ENCODE measurements at places on chromosomes 11 and 22.
A peak's percentile ranks its signal among the peaks of the same experiment; 100 is the strongest.

DNA sequence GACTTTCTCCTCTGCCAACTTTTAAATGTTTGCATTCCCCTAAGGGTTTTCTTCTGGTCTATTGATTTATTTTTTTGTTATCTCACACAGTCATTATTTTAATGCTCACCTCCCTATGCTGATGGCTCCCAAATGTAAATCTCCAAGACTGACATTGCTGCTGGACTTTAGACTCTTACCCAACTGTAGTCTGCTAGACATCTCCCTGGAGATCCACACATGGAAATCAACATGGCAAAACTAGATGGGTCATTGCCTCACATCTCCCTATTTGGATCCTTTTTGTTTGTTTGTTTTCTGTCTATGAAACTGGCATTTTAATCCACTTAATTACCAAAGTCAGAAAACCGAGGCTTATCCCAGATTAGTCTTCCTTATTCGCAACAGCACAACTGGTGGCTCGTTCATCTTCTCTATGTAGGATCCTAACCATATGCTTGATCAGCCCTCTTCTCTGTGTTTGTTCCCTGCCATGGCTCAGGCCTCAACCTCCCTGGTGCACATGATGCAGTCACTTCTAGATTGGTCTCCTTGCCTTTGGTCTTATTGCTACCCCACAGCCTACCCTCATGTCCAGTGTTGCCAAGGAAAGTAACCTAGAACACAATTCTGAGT, 37.3 kb downstream of the SC5D start:
- no peak for DNase-seq

- no peak for DNase-seq
Observed at GRCh38 chr11:118001494-118001971, 15.3 kb downstream of the IL10RA start.

GRCh38 chr22:41713004-41713403, 13.7 kb downstream of the MEI1 start:
- no peak for DNase-seq

DNA sequence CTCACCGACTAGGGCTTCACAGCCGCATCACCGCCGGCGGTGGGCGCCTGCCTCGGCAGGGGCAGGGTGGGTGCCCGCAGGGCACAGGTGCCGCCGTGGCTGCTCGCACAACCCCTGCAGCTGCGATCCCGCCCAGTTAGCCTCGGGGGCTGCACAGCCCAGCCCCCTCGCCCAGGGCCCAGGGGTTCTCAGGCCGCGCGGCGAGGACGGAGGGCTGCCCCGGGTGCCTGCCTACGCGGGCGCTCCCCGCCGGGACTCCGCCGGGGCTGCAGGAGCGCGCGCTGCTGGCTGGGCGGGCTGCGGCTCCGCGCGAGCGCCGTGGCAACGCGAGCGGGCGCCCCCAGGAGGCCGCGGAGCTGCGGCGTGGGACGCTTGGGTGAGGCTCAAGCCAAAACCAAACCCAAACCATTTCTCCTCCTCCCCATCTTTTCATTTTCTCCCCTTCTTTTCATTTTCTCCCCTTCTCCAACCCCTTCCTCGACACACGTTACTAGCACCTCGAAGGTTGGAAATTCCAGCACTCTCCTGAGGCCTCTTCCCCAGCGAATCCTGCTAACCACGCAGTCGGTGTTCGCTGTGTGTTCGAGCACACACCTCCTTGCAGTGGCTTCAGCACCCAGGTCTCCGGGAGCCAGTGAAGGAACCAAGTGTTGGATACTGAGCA, at the start of gene MICAL3:
Gene MICAL3 (minus strand): TSS at position 286 of the 664 bp plus-strand sequence. CDS start 117,749 bp downstream, outside the sequence.
- peak; percentile 69 for DNase-seq

DNA sequence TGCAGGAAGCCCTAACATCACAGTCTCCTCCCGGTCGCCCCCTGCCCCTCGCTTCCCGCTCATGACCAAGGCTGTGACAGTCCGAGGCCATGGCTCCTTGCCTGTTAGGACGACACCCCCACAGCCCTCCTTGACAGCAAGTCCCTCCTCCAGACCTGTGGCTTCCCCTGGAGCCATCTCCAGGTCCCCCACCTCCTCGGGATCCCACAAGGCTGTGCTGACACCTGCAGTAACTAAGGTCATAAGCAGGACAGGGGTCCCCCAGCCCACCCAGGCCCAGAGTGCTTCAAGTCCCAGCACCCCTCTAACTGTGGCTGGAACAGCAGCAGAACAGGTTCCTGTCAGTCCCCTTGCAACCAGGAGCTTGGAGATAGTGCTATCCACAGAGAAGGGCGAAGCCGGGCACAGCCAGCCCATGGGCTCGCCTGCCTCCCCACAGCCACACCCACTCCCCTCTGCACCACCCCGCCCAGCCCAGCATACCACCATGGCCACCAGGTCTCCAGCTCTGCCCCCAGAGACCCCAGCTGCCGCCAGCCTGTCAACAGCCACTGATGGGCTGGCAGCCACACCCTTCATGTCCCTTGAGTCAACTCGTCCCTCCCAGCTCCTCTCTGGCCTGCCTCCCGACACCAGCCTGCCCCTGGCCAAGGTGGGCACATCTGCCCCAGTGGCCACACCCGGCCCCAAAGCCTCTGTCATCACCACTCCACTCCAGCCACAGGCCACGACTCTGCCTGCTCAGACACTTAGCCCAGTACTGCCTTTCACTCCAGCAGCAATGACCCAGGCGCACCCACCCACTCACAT, 63.2 kb downstream of the OTOG start:
- no peak for DNase-seq

DNA sequence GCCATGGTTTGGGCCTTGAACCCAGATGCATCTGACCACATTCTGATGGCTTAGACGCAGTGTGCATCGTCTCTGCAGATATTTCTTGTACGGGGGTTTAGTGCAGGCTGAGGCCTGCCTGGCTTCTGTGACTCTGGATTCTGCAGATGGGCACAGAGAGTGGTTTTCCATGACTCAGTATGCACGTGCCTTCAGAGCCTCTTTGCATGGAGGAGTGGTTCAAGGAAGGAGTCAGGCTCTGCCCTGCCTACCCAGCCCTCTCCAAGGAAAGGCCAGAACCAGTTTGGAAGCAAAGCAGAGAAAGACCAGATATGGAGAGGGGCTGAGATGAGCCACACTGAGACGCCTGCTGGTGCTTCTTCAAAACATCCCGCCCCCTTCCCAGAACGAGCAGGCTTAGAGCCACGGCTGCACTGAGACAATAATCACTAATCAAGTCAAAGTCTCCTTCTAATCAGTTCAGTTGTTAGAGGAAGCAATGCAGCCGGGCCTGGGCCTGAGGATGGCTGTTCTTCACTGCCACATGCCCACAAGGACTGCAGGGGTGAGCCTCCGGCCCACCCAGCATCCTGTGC, 308.9 kb downstream of the NXPE2 start:
- DNase-seq, result no peak

DNA sequence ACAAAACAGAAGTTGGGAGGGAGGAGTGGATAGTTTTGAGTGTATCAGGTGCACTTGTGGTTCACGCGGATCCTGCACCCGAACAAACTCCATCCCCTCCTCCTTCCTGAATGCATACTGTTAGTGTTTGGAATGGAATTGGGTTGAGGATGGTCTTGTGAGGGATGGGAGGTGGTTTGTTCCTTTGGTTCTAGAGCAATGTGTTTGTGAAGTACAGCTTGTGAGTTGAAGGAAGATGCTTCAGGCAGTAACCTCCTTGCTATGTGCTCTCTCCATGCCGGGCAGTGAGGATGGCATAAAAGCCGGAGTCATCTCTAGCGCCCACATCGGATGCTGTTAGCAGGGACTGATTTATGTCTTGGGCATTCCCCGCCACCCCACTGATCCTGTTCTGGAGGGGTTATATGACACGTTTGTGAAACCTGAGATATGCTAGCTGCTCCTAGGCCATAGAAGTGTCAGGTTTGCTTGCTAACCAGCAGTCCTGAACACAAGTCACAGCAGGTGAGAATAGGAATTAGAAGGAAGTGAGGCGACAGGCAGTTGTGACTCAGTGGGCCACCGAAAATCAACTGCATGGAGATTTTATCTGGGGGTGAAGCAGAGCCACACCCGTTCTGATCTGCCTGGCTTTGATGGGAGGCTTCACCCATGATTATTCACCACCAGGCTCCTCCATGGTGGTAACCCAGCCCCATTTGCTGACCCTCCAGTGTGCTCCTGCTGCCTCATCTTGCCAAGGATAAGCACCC, 2.2 kb downstream of the BCR start:
- DNase-seq, result peak; percentile 74

DNA sequence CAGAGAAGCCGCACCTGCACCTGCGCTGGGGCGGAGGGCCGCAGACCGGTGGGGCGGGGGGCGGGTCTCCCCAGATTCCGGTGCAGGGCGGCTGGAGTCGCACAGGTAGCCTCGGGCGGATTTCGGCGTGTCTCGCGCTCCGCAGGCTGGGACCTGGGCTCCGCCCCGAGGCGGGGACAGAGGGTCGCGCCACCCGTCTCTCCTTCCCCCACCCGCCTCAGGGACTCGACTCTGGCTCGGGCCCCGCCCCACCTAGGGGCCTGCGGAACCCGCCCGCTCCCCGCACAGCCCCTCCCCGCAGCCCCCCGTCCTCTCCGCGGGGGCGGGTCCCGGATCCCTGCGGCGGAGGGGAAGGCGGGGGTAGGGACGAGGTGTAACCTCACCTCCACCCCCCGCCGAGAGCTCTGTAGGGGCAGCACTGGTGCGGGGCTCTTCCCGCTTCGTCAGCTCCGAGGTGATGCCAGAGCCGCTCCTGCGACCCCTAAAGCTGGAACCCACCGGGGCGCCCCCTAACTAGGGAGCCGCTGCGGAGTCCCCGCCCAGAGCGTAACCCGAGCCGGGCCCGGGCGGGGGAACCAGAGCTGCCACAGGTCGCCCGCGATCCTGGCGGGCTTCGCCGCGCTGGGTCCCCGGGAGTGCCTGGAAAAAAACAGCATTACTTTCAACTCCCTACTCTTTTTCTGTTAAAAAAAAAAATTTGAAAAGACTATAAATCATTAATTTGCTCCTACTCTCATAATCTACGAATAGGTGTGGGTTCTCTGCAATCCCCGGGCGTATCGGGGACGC, at the start of gene SLC29A2:
Gene SLC29A2 (minus strand): TSS at position 134 of the 789 bp plus-strand sequence. CDS start 169 bp downstream, outside the sequence.
- peak; percentile 84 for DNase-seq

DNA sequence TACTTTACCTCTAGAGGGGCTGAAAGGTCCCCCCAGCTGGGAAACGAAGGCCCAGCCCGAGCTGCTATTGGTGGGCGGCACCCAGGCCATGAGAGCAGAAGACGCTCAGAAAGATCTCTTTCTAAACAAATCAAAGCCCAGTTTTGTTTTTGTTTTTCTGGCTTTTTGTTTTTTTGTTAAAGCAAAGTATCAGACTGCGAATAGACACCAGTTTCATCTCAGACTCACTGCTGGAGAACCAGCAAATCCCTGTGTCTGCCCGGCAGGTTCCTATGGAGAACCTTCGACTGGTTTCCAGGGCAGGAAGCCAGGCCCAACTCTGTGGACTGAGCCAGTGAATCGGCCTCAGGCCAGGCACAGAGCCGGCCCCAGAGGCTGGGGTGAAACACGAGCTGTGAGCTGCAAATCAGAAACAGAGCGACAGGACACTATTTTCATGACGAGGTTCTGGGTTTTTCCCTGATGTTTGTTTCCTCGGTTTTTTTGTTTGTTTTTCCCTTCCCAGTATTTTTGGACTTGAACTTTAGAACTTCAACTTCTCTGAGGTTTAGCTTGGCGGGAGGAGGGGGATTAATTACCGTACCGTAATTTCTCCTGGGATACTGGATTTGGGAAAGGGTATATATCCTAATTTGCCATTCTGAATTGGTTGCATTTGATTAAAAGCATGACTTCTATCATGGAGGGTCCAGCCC, 16.0 kb upstream of the B4GALNT4 start:
- DNase-seq, result no peak

DNA sequence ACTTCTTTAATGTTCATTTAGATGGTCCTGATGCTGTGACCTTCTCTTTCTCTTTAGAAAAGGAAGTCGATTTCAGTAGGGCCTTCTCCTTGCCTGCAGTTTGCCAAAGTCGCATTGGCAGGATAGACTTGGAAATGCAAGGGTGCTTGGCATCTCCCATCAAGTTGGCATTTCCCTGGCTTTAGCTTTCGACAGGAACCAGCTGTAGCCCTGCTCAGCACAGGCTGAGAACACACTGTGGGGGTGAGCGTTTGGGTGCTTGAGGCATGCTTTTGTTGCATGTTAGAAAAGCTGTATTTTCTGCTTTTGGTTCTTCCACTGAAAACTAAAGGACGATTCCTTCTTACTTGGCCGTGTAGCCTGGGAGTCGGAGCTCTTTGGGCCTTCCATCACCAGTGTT, 37.7 kb downstream of the LDLRAD3 start:
- DNase-seq, result no peak

DNA sequence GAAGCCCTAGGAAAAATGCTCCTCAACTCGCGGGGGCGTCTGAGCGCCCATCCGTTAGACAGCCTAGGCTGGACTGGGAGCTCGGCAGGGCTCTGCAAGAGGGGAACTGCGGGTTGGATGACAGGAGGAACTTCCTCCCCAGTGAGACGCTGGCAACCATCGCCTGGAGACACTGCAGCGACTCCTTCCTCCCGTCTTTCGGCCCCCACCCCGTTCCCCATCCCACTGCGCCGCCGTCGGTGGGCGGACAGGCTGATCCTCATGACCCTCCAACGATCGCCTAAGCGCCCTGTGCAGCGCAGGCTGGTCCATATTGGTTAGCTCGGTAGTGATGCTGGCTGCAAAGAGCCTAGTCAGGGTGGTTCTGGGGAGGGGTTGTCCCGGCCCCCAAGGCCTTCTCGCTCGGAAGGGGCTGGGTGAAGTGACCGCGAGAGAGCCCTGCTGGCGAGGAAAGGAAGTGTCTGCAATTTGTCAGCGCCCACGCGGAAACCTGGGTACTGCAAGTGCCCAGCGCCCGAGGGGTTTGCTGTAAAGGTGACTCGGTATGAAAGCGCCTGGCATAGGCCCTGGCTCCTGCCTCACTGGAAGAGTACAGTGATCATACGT, 638 bp downstream of the NRGN start:
- peak; percentile 79 for DNase-seq

DNA sequence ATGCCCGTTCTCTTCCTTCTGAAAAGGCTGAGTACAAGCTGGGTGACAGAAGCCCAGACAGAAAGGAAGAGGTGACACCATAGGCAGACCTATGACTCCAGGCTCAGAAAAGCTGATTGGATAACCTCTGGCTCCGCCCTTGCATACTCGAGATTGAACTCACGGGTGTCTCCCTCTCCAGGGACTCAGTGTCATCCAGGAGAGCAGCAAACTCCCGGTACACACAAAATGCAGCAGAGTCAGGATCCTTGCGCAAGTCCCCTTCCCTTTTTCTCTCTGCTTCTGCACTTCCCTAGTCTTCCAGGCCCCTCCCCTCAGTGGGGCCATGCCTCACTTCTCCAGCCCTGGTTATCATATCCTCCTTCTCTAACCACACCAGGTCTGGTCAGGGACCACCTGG, 9.8 kb downstream of the SCN4B start:
- no peak for DNase-seq

GRCh38 chr11:66891851-66892660, 35.2 kb downstream of the LRFN4 start:
- peak; percentile 80 for DNase-seq
